Non-pigmented ciliary epithelial cell (primary cell): ENCODE measurements at places on chromosomes 3 and 15.

- no peak for DNase-seq
Measured at GRCh38 chr3:38127611-38128302, 9.2 kb downstream of the ACAA1 start.

DNA sequence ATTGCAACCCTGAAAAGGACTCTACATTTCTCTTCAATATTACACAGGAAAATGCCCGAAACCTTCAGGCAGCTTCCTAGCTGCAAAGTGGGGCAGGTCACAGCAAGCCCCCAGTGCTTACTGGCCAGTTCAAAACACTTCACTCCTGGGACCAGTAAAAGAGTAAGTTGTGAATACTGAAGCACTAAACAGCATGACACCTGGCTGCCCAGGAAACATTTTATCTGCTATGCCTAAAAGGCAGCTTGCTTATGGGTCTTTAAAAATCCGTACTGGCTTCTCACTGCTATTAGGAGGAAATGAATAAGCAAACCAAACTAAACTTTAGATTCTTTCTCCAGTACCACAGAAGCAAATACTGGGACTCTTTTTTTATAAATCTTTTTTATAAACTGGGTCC is 457.9 kb upstream of the ALCAM start:
- DNase-seq, result no peak

DNA sequence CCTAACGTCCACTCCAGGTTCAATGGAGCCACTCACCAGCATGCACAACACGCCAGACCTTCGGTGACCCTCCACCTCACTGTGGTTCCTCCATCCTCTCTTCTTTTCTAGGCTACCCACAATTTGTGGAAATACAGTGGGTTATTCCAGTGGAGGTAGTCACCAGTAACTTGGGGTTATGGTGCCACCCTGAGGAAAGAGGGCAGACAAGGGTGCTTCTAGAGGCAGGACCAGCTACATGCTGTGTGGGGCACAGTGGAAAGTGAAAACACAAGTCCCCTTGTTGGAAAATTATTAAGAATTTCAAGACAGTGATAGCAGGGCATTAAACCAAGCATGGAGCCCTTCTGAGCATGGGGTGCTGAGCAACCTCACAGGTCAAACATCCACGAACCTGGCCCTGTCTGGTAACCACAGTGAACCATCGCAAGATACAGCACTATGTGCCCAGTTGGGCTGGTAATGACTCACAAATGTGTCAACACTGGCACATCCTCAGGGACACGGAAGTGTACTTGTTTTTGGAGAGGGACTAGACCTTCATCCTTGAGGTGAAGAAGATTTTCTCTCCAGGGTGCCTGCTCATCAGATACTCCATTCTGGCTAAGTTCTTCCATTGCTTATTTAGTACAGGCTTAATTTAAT is 166.7 kb downstream of the STT3B start:
- DNase-seq, result no peak

DNA sequence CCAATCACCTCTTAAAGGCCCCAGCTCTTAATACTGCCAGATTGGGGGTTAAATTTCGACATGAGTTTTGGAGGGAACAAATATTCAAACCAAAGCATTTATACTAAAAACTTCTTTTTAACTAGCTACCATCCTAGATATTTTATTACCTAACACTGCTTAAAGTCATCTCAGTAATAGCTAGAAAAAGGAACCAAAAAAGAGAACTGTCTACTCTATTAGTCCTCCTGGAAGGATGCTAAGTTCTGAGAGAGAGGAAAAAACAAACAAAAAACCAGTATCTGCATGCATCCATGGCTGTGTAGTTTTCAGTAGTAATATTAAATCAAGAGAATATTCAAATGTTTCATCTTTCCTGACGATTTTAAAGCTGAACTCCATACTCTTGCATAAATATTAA is 5.8 kb downstream of the CPOX start:
- no peak for DNase-seq
